ENCODE measurements at places on chromosomes 2 and 18.

- no peak for DNase-seq
These were observed 1292.2 kb upstream of the ZEB2 start for GRCh38 chr2:145812165-145812554.

DNA sequence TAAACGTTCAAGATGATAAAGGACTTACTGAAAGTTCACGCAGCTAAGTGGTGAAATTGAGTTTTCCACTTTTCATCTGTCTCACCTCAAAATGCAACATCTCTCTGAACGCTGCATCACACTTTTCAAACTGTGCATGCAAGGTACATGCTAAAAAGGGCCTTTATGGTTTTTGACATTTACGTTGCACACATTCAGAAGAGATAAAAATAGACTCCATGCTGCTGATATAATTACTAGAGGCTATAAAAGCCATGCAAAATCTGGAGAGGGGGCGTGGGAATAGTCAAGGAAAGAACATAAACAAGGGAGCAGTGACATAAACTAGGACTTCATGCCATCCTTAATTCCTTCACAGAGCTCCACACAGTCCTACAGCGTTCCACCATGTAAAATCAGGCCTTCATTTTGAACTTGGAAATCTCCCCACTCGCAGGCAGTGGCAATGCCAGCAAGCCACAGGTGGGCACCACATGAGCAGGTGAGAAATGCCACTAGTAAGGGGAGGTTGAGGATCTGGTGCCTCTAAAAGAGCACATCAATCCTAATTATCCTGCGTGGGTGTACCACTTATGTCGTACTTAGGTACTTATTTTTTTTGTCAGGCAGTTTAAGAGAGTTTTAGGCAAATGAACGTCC lies 71.4 kb downstream of the ZEB2 start:
- DNase-seq = no peak

DNA sequence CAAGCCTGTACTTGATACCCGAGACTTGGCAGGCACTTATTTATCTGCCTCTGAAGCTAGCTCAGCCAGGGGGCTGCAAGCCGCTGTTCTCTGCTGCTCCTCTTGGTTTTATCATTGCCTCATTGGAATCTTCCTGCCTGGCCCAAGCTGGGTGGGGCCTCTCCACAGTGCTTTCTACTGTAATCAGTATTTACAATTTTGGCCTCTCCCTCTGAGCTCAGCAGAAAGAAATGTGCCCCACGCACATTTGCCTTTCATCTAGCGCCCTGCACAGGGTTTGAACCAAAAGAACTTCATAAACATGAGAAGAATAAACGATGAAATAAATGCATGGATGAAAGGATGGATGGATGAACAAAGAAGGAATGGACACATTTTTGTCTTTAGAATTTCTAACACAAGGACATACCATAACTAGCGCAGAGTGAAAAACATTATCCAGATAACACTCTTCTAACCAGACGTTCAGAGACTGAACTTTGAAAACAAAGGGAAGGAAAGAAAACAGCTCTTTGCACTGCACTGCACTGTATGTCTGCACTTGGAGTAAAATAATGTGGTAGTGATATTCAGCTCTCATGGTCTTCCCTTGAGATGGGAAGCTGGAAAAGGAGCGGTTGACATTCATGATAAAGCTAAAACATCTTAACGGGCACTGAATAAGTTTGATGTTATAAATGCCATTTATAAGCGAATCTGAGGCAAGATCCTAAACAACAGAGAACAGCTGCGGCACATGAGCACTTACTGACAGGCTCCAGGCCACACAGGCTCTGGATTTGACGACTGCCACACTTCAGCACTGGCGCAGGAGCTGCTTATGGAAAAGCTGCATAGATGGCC lies 86.8 kb upstream of the SP3 start:
- peak; percentile 51 for DNase-seq

GRCh38 chr2:83233326-83233725 lies 1225.8 kb downstream of the SUCLG1 start:
- no peak for DNase-seq

- no peak for DNase-seq
These were observed 294.9 kb downstream of the SOX11 start for GRCh38 chr2:5986801-5987787.

GRCh38 chr2:10752236-10752635 lies 30.8 kb downstream of the ATP6V1C2 start:
- no peak for DNase-seq

DNA sequence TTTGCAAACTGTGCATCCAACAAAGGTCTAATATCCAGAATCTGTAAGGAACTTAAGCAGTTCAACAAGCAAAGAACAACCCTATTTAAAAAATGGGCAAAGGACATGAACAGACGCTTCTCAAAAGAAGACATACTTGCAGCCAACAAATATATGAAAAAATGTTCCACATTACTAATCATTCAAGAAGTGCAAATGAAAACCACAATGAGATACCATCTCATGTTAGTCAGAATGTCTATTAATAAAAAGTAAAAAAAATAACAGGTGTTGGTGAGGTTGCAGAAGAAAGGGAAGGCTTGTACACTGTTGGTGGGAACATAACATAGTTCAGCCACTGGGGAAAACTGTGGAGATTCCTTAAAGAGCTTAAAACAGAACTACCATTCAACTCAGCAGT lies 126.2 kb downstream of the NAT8 start:
- DNase-seq = no peak

- DNase-seq = no peak
These were observed 362.8 kb downstream of the CBLN2 start for GRCh38 chr18:72181241-72181764.

GRCh38 chr2:121605820-121606733 lies 43.2 kb downstream of the CLASP1 start:
- no peak for DNase-seq

- no peak for DNase-seq
These were observed 39.6 kb downstream of the CHN1 start for GRCh38 chr2:174965551-174965950.

GRCh38 chr2:160590664-160591063 lies 97.1 kb upstream of the RBMS1 start:
- no peak for DNase-seq

GRCh38 chr18:23803755-23804154 lies 114.5 kb downstream of the LAMA3 start:
- DNase-seq = no peak

- no peak for DNase-seq
These were observed 22.1 kb downstream of the MLPH start for GRCh38 chr2:237509151-237509550.

DNA sequence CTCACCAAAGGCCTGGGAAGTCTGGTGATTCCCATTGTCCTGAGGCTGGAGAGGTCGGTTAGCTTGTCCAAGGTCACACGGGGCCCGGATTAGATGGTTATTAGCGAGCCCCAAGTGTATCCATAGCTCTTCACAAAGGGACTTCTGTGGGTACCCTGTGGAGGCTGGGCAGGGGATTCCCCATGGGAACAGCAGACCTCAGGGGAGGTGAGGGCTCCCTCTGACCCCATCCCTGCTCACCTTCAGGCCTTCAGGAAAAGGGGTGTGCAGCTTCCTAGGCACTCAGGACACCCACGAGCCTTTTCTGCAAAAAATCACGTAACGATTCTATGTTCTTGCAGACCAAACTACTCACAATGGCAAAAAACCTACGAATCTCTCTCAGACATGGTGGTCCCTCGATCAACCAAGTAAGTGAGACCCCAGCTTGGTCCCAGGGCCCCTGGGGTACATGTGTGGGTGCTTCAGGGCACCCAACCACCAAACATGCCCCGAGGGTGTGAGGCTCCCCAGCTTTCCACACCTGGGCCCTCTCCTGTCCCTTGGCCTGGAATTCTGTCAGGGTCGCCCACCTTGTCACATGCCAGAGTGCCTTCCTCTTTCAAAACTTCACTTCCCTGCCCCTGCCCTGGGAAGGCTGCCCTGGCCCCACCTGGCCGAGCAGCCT lies 40.3 kb downstream of the PDIA6 start:
- DNase-seq = no peak

GRCh38 chr18:52395146-52395852 lies 55.3 kb downstream of the DCC start:
- DNase-seq = no peak

- DNase-seq = no peak
These were observed 669.6 kb upstream of the VRK2 start for GRCh38 chr2:57376985-57377384.

GRCh38 chr2:95353055-95353575 lies 49.4 kb upstream of the FAHD2A start:
- no peak for DNase-seq

DNA sequence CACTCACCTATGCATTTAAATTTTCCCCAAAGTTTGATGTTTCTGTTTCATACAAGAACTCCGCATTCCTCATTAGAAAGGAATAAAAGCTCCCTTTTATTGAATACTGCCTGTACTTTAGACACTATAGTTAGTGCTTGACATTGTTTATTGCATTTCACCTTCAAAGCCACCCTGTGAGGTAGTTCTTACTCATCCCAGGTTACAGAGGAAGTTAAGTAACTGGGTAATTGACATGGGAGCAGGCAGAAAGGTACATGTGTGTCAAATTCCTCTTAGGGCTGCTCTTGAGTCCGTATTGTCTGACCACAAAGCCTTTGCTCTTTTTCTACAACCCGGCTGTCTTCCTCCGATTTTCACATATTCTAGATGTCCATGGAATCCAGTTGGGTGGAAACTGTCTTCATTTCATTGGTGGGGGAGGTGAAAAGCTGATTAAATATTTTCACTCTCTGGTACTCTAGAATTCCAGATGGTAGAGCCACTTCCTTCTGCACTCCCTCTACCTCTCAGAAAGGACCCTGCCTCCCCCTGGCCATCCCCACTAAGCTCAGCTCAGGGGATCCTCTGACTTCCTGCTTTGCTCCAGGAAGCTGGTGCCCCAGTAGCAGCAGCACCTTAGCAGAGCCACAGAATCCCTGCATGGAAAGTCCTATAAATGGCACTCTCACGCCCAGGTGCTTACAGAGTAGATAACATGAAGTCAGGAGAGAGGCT lies 319.2 kb downstream of the LRATD1 start:
- DNase-seq = no peak

DNA sequence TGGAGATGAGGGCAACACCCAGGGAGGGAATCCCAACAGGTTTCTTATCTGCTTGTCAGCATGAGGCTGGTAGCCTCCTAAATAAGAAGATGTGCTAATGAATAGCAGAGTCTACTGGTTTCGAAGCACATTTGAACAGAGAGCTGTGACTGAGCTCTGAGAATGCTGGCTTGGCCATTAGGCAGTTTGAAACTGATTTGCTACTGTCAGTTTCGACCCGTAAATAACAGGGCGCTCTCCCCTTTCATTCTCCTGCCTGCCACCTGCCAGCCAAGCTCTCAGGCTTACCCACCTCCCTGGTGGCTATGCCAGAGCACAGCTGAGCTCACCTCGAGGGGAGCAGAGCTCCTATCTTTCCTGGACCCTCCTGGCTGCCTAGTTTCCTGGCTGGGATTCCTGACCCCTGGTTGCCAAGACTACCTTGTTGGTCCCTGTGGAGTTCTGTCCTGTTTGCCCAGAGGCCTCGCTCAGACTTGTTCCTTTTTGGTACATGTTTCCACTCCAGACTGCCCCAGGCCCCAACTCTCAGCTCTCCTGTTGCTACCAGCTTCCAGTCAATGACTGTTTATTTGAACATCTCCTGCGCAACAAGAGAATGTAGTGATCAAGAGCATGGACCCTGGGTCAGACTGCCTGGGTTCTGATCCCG lies 102.3 kb upstream of the ALPP start:
- DNase-seq = no peak

GRCh38 chr2:60742419-60742818 lies 13.6 kb upstream of the PAPOLG start:
- DNase-seq = peak; percentile 81

GRCh38 chr2:202847693-202848524 lies 23.7 kb downstream of the ICA1L start:
- no peak for DNase-seq

DNA sequence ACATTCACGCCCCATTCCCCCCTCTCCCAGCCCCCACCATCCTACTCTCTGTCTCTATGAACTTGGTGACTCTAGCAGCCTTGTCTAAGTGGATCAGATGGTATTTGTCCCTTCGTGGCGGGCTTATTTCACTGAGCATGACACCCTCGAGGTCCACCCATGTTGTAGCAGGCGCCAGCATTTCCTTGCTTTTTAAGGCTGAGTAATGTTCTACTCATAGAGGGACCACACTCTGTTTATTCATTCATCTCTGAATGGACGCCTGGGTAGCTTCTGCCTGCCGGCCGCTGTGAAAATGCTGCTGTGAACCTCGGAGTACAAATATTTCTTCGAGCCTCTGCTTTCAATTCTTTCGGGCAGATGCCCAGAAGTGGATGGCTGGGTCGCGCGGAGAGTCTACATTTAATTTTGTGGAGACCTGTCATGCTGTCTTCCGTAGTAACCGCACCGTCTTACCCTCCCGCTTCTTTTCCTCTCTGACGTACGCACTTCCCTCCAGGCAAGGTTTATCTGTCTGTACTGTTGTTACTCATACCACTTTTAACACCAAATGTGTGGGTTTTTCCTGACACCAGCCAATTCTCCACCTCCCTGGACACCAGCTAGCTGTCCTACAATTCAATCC lies 5.6 kb downstream of the CROCC2 start:
- DNase-seq = no peak

DNA sequence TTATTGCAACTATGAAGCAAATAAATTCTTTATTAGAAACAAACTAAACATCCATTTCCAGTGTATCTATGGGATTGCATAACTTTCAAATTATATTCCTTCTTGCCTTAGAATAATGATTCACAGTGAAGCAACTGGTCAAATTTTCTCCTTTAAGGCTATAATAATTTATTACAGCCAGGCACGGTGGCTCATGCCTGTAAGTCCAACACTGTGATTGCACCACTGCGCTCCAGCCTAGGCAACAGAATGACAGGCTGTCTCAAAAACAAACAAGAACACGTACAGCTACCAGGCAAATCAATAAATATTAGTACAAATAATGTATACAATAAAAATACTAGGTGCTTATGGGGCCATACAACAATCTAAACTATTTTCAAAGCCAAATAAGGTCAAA lies 1416.2 kb downstream of the LRP1B start:
- DNase-seq = no peak

DNA sequence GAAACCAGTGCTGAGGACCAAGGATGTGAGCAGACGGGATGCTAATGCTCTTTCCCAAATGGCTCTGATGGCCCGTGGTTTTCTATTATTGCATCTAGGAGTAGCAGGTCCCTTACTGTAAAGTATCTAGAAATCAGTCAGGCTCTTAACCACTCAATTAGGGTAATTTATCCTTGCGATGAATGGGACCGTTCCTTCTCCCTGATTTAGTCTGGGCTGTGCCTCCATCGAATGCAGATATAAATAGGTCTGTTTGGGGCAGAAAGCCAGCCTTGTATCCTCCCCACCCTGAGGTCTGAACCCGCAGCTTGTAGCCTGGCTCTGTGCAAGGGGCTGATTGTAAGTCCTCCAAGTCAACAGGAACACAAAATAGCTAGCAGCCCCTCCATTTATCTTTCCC lies 9.5 kb upstream of the SMARCAL1 start:
- DNase-seq = no peak

- no peak for DNase-seq
These were observed 30.2 kb downstream of the PRKCE start for GRCh38 chr2:45681675-45682074.

GRCh38 chr2:168152902-168153530 lies 94.4 kb downstream of the STK39 start:
- no peak for DNase-seq

GRCh38 chr2:132671151-132671835 lies 1.3 kb upstream of the LYPD1 start:
- peak; percentile 80 for DNase-seq

All from NT2/D1 (cell line).